Sigmoid colon (tissue), 7 donors: ENCODE measurements at places on chromosomes 6 and 20. TPM values are rescaled to one million over a fixed set of nuclear protein-coding genes. Genes with fewer than 3 reads are reported as not detected.

GRCh38 chr6:35069262-35069661 lies 71.9 kb downstream of the TCP11 start:
- no peak overlapping the region for H3K4me3 ChIP-seq
- H3K27me3 ChIP-seq = no peaks in the 10 kb centered on the region
- H3K27ac ChIP-seq = no peak overlapping the region
- no peaks in the 10 kb centered on the region for H3K4me1 ChIP-seq

DNA sequence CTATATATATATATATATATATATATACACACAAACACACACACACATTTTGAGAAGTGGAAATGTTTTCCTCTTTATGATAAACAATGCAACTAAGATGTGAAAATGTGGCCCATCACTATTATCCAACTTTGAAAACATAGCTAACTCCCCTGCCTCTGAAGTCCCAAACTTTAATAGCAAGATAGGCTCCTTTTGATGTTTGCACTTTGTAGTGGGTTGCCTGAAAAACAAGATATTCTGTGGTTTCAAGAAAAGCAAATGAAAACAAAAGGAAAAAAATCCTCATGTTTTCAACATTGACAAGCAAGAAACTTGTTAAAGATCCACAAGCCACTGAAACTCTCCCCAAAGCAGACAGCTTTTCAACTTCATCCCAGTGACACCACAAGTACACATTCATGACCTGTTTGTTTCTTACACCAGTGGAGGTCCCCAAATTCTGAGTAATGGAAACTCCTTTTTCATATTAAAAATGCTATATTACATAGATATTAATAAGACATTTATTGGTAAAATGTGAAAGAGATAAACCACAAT lies 90.0 kb downstream of the IPCEF1 start:
- no peaks in the 10 kb centered on the region for H3K36me3 ChIP-seq
- no peaks in the 10 kb centered on the region for H3K27me3 ChIP-seq
- no peaks in the 10 kb centered on the region for H3K4me1 ChIP-seq
- no peak overlapping the region for H3K27ac ChIP-seq
- H3K4me3 ChIP-seq = no peak overlapping the region

DNA sequence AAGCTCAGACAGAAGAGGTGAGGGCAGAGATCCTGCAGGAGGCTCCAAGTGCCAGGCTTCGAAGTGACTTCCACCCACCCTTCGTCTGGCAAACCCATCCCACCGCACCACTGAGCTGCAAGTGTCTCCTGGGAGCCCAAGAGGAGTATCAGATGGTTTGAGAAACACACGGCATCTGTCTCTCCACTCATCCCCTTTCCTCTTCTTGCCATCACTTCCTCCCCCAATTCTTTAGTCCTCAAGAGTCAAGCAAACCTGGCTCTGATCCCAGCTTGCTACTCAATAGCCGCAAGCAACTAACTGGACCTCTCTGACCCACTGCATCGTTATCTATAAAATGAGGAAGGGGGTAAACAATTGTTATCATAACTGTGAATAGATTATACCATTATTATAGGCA lies 142.1 kb downstream of the BMP7 start:
- H3K4me1 ChIP-seq = no peaks in the 10 kb centered on the region
- no peaks in the 10 kb centered on the region for H3K27me3 ChIP-seq
- no peak for DNase-seq
- no peaks in the 10 kb centered on the region for H3K36me3 ChIP-seq

DNA sequence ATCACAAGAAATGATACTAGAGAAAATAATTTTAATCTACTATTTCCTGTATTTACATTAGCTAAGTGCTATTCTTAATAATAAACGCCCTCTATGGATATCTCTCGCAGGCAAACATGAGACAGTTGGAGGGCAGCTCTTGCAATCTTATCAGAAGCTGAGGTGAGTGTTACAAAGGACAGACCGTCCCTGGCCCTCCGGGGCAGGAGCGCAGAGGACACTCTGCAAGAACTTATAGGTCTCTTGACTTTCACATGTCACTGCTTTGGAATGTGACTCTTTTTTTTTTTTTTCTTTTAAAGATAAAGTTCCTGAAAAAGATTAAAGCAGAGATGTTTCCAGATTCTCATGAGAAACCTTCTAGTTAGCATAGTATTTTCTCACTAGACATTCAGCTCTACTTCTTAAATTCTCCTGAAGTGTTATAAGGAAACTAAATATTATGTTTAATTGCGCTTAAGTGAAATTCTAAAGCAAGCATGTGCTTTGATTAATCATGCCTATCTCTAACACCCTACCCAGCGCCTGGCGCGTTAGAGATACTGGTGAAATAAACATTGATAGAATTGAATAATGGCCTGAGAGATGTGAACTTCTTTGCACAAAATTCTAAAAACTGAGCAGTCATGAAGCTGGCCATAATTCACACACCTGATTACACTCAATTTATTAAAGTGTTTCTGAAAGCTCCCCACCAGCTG lies 57.4 kb downstream of the SYTL3 start:
- peaks cover 48% of the 10 kb centered on the region for H3K4me1 ChIP-seq
- peak overlapping the region; percentile 77 for H3K27ac ChIP-seq
- H3K36me3 ChIP-seq = no peaks in the 10 kb centered on the region
- DNase-seq = peak; percentile 83
- no peak overlapping the region for H3K4me3 ChIP-seq

ZBTB12 gene
- 1.2 TPM for total RNA-seq

GRCh38 chr6:134035823-134036296 lies 16.6 kb downstream of the SLC2A12 start:
- no peak overlapping the region for H3K27ac ChIP-seq
- H3K36me3 ChIP-seq = no peaks in the 10 kb centered on the region
- no peaks in the 10 kb centered on the region for H3K27me3 ChIP-seq
- no peak for DNase-seq
- peaks cover 3% of the 10 kb centered on the region for H3K4me1 ChIP-seq
- H3K4me3 ChIP-seq = no peak overlapping the region

DNA sequence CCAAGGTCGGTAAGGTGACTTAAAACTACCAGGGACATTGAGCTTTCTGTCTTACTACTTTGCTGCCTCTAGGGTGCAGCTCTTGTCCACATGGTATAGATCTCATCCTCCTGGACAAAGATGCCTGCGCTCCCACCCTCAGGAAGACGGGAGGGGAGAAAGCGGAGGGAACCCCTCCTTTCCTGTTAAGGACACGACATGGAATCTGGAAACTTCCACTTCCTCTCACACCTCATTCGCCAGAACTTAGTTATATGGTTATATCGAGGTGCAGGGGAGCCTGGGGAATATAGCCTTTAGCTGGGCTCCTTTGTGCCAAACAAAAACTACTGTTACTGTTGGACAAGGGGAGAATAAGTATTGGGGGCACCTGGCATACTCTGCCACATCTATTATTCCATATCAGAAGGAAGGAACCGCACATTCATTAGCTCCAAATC lies 224.3 kb upstream of the TSHZ2 start:
- DNase-seq = no peak
- peak overlapping the region; percentile 15 for H3K27ac ChIP-seq
- H3K4me3 ChIP-seq = no peak overlapping the region
- no peaks in the 10 kb centered on the region for H3K4me1 ChIP-seq
- H3K27me3 ChIP-seq = no peaks in the 10 kb centered on the region

FUT9 gene
- total RNA-seq = 0.54 TPM

C4B gene
- 291 TPM for total RNA-seq

GABBR1 gene
- 58.4 TPM for total RNA-seq

DNA sequence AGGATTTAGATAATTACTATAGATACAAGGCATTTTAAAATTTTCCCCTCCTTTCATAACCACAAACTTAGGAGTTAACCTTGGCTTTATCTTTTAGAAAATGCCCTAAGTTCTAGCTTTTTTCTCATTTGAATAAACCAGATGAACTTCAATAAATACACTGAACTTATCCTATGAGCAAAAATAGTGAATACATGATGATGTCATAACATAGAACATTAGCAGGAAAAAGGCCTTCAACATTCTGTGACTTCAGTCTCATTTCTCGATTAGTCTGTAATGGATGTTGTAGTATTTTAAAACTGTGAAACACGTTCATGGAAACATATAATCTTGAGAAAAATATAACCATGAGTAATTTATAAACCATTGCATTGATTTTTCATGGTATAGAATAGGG lies 550.7 kb downstream of the PKHD1 start:
- H3K4me3 ChIP-seq = no peak overlapping the region
- no peak overlapping the region for H3K27ac ChIP-seq
- no peaks in the 10 kb centered on the region for H3K36me3 ChIP-seq
- no peaks in the 10 kb centered on the region for H3K27me3 ChIP-seq

DNA sequence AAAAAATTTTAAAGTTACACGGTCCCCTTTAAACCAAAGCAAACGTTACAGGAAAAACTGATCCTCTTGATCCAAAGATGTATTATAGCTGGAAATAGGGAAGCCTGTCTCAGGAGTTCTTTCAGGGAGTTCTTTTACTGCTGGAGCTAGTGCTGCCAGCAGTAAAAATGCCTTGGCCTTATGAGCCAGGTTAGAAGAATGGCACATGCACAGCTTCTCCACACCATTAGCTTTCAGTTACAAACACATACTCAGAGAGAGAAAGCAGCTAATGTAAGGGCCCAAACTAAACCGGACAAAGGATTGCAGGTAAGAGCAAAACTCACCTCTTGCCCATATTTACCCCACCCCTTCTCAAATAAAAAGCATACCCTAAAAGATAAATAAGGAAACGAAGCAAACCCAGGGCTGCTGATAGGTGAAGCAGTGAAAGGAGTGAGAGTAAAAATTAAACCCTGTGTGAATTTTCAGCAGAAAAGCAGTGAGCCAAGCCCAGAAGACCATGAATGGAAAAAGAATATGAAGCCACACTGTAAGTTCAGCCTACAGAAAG lies 19.0 kb downstream of the TBC1D20 start:
- no peak overlapping the region for H3K4me3 ChIP-seq
- no peak for DNase-seq
- H3K27ac ChIP-seq = no peak overlapping the region
- H3K4me1 ChIP-seq = peaks cover 10% of the 10 kb centered on the region
- H3K27me3 ChIP-seq = no peaks in the 10 kb centered on the region
- peaks cover 33% of the 10 kb centered on the region for H3K36me3 ChIP-seq

GRCh38 chr6:109441069-109441816 lies 719 bp downstream of the SMPD2 start:
- no peaks in the 10 kb centered on the region for H3K36me3 ChIP-seq
- H3K27me3 ChIP-seq = no peaks in the 10 kb centered on the region
- peak overlapping the region; percentile 83 for H3K4me3 ChIP-seq
- peak overlapping the region; percentile 83 for H3K27ac ChIP-seq
- peak; percentile 76 for DNase-seq
- H3K4me1 ChIP-seq = no peaks in the 10 kb centered on the region

DNA sequence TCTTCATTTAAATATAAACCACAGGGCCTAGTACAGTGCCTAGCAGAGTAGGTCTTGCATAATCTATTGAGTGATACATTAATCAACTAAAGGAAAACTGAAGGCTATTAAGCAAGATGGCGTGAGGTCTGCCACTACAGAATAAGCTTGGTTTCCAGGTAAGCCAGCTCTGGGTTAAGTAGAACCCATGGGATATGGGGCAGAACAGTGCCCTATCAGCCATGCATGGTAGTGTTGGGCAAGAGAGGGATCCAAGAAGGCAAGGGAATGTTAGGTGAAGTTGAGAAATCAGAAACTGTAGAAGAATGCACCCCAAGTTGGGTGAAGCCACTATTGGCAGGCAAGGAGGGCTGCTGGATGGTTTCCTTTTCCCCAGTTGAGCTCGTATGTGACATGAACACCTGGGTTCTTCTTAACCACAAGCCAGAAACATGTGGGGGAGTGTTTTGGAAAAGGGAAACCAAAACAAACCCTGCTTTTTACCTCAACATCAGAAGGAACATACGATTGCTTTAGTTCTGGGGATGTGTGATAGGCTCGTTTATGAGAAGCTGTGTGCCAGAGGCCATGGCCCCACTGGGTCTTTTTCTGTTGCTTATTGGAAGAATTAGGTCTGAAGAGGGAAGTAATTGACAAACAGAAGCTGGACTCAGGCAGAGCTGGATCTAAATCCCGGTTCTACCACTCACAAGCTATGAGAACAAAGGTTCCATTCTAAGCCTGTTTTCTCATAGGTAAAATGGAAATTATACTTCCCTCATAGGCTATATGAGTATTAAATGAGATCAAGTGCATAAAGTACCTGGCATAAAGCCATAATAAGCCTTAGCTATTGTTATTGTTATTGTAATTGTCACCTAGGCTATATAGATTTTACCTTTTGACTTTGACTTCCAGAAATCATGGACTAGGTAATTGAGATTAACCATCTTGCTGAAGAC lies 33.5 kb downstream of the NEDD9 start:
- no peak overlapping the region for H3K4me3 ChIP-seq
- H3K4me1 ChIP-seq = no peaks in the 10 kb centered on the region
- H3K27me3 ChIP-seq = no peaks in the 10 kb centered on the region
- no peak for DNase-seq
- no peaks in the 10 kb centered on the region for H3K36me3 ChIP-seq
- H3K27ac ChIP-seq = no peak overlapping the region

DNA sequence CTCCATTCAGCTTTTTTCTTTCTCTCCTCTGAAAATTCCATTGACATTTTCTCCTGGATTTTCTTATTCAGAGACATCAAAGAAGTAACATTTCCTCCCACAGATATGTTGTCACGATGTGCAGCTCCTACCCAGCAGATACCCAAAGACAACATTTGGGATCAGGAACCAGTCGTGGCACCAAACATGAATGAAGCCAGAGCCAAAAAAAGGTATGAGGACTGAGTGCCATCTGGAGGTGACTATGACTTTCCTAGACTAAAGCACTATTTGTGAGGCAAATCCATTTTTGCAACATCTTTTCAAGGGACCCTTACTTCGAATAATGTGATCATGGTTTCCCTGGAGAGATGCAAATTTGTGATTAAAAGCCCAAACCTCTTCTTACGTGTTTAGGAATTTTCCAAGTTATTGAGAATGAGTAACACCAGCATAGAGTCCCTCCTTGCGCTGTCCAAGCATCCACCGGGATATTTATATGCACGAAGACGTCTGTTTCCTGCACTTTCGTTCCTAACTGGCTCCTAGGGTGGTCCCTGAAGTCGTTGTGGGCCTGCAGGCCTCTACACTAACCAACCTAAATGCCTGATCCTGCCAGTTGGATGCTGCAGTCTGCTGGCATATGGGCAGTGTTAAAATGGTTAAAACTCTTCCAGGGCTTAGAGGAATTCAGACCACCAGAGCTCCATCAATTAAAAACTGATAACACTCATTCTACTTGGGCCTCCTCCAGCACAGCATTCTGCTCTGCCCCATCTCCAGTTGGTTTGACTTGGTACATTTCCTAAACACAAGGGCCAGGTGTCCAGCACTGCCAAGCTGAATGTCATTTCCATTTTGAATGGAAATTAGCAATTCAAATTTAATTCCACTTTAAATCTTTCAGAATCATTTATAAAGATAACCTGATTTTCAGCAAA lies 256.6 kb downstream of the C6orf118 start:
- H3K27ac ChIP-seq = no peak overlapping the region
- H3K4me1 ChIP-seq = no peaks in the 10 kb centered on the region
- H3K36me3 ChIP-seq = no peaks in the 10 kb centered on the region
